ENCODE measurements at places on chromosomes 1 and 21. TPM values are rescaled to one million over a fixed set of nuclear protein-coding genes. Genes with fewer than 3 reads are reported as not detected.

GRCh38 chr21:29332461-29333362 is 34.0 kb downstream of the BACH1 start:
- no peak for DNase-seq

- no peak for DNase-seq
Observed at GRCh38 chr1:172397221-172397620, 23.3 kb upstream of the C1orf105 start.

GRCh38 chr1:59705466-59706302 is 109.1 kb upstream of the HOOK1 start:
- no peak for DNase-seq

DNA sequence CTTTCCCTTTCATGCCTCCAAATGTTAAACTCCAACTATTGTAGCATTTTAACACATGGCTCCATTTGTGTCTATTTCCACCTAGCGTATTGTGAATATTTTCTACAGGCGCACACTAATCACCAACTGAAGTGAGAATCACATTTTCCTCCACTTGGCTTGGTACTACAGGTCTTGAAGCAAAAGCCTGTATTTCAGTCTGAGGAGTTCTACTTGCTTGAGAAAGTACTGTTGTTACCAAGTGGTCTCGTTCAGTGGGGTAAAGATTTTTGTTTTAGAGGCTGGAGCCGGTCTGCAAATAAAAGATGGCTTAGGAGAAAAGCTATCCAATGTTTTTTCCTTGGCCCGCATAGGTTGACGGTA is 550 bp upstream of the PTBP2 start:
- no peak for DNase-seq

Gene RNU1-2
- total RNA-seq: 2,859 TPM

All from osteocyte (in vitro differentiated cells).